ENCODE measurements at places on chromosomes 13 and 19.

DNA sequence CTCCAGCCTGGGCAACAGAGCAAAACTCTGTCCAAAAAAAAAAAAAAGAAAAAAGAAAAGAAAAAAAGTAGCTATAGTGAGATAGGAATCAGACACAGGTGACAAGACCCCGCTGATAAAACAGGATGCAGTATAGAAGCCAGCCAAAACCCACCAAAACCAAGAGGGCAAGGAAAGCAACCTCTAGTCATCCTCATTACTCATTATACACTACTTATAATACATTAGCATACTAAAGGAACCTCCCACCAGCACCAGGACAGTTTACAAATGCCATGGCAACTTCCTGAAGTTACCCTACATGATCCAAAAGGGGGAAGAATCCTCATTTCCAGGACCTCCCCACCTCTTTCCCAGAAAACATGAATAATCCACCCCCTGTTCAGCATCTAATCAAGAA is 35.6 kb upstream of the UBL3 start:
- no peak for DNase-seq

GRCh38 chr19:42496460-42497133 is 31.7 kb downstream of the CEACAM1 start:
- DNase-seq = no peak

DNA sequence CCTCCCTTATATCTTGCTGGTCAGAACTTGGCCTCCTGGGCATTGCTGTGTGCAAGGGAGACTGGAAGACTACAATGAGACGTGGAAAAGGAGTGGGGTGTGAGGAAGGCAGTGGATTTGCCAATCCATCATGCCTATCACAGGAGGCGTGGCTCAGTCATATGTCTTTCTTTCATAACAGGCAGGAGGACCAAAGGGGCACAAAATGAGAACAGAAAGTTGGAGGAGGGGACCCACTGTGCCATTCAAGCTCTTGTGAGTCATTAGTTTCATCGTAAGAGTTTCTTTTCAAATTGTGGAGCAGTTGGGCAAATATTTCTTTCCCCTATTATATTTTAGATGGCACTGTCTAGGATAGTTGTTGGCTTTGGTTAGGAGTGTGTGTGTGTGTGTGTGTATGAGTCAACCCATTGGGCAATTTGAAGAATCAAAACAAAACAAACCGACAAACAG is 471.5 kb downstream of the TSHZ3 start:
- DNase-seq = no peak

DNA sequence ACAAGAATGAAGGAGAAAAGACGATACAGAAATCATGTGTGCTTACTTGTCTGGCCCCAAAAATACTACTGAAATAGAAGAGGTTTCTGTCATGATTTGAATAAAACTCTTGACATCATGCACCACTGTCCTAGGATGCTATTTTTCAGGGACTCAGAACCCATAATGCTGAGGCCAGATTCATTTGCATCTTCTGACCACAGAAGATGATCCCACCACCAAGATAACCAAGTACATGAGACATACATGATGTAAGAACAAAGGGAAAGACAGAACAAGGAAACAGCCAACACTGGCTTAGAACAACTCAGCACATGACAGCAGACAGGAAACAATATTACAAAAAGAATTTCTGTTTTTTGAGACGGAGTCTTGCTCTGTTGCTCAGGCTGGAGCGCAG is 2.5 kb downstream of the ZNF552 start:
- no peak for DNase-seq

GRCh38 chr13:32682740-32683139 is 96.5 kb downstream of the PDS5B start:
- DNase-seq = no peak

DNA sequence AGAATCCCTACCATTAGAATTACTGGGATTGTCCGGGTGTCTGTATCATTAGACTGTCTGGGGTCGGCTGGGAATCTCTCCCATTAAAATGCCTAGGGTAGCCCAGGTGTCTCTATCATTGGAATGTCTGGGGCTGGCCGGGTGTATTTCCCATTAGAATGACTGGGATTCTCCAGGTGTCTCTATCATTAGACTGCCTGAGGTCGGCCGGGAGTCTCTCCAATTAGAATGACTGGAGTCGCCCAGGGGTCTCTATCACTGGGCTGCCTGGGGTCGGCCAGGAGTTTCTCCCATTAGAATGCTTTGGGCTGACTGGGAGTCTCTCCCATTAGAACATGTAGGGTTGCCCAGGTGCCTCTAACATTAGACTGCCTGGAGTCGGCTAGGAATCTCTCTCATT is 1560.7 kb downstream of the UQCRFS1 start:
- DNase-seq = no peak

DNA sequence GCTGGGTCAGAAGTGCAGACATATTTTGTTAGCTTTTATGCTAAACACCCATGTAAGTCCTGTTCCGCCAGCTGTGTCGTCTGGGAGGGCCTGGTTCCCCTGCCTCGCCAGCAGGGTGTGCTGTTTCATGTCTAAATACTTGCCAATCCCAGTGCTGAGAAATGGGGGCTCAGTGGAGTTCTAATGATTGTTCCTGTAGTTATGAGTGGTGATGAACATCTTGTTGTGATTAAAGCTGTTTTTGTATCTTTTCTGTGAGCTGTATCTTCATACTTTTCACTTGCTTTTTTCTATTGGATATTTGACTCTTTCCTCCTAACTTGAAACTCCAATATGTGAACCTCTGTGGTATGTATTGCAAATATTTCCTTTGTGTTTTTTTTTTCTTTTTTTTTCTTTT is 32.7 kb downstream of the KDM4B start:
- no peak for DNase-seq

DNA sequence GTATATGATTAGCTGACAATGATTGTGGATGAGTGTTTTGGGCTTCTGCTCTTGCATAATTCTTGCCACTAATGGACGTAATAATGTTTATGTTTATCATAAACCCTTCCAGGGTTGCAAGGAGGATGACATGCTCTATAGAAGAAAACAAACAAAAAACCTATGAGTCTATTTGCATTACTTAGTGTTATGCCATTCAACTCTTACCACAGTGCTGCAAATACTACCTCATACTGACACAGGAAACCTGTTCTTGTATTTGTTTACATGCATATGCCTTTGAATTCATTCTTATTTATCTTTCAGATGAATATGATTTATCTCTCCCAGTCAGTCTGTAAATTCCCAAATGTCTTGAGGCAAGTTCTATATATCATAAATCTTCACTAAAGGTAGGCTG is 39.6 kb upstream of the FREM2 start:
- no peak for DNase-seq

GRCh38 chr13:46672338-46673090 is 119.5 kb downstream of the LRCH1 start:
- DNase-seq = no peak

- no peak for DNase-seq
Observed at GRCh38 chr13:78598966-78599644, 4.2 kb downstream of the POU4F1 start.

GRCh38 chr13:27120811-27121210 is 50.8 kb downstream of the USP12 start:
- DNase-seq = no peak

DNA sequence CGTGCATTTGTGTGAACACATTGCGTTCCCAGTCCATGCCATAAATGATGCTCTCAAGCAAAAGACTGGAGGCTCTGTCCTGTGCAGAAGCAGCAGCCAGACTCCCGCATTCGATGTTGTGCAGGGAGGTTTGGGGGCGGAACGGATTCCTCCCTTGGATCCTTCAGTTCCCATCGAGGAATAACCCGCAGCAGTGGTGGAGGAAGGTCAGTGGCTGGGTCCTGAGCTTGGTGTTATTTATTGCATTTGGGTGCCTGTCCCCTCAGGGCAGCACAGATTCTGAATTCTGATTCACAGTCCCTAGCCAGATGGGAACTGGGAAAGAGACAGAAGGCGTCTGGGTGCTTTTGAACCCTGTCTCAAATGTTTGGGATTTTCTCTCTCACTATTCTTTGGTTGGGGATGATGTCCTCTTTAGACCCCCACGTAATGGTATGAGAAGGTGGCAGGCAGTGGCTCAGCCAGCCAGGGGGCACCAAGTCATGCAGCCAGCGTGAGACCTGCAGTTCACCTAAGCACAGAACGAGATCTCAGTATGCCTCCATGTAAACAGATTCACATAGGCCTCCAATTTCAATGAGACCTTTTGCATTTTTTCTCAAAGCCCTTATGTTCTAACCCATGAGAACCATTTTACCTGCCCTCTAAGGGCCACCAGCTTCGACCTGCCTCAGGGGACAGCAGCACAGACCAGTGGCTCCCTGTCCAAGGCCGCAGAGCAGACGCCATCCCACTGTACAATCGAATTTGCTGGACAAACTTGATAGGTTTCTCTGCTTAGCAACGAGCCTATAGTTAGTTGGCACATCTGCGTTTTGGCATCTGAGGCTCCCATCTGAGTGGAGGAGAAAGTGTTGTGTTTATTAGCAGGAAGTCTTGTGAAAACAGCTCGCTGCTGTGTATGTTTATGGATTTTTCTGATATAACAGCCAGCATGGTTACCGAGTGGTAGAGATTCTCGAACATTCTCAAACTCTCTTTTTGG is 17.8 kb downstream of the KCTD15 start:
- no peak for DNase-seq

DNA sequence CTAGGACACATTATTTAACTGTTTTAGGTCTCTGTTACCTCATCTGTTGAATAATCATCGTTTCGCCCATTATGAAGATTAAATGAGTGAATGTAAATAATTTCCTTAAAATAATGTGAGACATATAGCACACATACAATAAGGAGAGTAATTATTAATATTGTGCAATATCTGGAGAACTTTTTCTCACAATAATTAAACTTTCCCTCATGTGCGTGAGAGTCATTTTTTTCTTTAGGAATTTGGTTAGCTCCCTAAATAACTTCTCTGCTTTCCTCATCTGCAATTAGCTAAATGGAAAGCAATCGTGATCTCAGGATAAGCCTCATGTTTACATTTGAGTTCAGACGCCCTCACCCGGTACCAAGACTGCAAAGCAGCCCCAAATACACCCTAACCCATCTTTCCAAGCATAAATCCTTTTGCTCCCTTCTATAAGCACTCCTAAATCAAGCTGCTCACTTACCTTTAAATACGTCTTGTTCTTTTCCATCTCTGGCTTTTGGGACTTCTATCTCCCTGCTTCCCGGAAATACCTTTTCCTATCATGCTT is 78.8 kb downstream of the MZT1 start:
- no peak for DNase-seq

DNA sequence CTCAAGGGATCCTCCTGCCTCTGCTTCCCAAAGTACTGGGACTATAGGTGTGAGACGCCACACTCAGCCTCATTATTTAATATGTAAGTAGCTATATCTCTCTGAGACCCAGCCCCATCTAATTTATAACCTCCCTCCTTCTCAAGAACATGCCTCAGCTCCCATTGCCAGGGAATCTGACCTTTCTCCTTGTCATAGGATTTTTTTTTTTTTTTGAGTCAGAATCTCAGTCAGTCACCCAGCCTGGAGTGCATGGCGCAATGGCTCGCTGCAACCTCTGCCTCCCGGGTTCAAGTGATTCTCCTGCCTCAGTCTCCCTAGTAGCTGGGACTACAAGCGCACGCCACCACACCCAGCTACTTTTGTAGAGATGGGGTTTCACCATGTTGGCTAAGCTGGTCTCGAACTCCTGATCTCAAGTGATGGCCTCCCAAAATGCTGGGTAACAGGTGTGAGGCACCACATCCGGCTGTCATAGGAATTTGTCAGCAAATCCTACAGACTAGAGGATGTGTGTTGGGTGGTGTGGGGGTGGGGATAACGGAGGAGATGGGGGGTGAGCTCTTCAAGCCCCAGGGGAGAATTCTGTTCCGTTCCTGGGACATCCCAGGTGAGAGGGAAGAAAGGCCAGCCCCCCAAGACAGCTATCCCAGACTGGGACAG is 5.1 kb upstream of the EPS8L1 start:
- DNase-seq = no peak

DNA sequence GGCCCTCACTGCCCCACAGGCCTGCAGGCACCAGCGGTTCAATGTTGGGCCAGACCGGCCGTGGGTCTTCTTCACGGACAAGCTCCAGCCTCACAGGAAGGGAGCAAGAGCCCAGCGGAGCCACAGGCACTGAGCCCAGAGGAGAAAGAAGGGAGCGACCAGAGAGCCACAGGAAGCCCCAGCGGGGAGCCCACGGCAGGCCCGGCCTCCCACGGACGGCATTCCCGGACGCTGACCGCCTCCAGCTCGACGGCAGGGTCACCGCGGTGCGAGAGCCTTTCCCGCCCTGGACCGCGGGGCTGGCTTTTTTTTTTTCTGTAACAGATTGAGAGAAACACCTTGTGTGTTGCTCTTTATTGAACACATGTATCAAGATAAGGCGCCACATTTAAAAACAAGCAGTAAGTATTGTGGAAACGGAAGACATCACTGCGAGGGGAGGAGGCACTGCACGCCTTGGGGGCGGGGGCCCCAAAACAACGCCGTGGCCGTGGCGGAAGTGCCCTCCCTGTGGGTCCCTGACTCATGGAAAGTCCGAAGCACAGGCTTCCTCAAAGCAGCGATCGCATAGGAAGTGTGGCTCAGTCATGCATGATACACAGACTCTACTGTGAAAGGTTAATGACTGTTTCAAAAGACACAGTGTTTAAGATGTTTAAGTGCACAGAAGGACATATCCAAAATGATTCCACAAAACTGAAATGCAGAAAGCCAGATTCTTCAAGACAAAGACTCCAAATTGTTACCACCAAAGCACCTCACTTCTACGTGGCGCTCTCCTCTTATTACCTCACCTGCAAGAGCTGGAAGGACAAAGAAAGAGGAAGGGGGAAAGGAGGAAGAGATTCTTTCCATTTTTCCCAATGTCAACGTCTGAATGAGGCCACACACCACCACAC is 3.5 kb downstream of the RASA3 start:
- peak; percentile 91 for DNase-seq

- no peak for DNase-seq
Observed at GRCh38 chr19:15328312-15328711, 4.0 kb downstream of the BRD4 start.

DNA sequence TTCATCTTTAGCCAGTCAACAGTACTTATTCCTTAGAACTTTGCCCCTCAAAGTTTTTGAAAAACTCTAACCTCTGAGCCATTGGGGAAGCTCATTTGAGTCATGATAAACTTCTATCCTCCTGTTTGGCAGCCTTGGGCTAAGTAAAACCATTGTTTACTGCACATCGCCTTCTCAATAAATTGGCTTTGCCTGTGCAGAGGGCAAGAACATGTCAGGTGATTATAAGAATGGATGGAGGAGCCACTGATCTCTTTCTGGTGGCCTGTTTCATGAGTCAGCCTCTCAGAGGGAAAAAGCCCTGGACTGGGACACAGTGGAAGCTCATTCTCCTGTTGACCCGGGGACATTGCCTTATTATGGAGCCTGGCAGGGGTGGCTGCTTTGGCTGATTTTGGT is 19.4 kb upstream of the PSG4 start:
- no peak for DNase-seq

GRCh38 chr13:66037096-66037495 is 1193.0 kb downstream of the PCDH9 start:
- no peak for DNase-seq

DNA sequence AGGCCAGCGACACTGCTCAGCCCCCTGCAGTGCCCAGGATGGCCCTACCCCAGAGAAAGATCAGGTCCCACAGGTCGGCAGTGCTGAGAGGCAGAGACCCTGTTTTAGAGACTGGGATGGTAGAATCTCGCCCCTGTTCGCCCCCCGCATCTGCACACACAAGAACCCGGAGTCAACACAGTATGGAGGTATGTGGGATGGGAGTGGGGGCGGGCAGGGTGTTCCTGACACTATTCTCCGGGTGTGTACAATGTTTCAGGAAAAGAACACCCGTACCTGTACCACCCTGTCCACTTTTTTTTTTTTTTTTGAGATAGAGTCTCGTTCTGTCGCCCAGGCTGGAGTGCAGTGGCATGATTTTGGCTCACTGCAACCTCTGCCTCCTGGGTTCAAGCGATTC is 19.3 kb downstream of the PIP5K1C start:
- no peak for DNase-seq

- DNase-seq = peak; percentile 16
Observed at GRCh38 chr19:28468701-28469459, 744.1 kb downstream of the UQCRFS1 start.

Measured in CD8-positive, alpha-beta T cell (primary cell).